ENCODE measurements at places on chromosomes 4 and X. TPM values are rescaled to one million over a fixed set of nuclear protein-coding genes. Genes with fewer than 3 reads are reported as not detected.

Gene APLN
- 1.8 TPM for polyA plus RNA-seq

Gene DCLK2
- polyA plus RNA-seq = 0.04 TPM

Gene GRIA2
- not detected for polyA plus RNA-seq

Gene GAGE1
- not detected for polyA plus RNA-seq

Gene ABCG2
- polyA plus RNA-seq = 3.4 TPM

Gene CLIC2
- polyA plus RNA-seq = 0.40 TPM

Gene PNMA5
- not detected for polyA plus RNA-seq

Gene RPS6KA6
- polyA plus RNA-seq = 1.6 TPM

DNA sequence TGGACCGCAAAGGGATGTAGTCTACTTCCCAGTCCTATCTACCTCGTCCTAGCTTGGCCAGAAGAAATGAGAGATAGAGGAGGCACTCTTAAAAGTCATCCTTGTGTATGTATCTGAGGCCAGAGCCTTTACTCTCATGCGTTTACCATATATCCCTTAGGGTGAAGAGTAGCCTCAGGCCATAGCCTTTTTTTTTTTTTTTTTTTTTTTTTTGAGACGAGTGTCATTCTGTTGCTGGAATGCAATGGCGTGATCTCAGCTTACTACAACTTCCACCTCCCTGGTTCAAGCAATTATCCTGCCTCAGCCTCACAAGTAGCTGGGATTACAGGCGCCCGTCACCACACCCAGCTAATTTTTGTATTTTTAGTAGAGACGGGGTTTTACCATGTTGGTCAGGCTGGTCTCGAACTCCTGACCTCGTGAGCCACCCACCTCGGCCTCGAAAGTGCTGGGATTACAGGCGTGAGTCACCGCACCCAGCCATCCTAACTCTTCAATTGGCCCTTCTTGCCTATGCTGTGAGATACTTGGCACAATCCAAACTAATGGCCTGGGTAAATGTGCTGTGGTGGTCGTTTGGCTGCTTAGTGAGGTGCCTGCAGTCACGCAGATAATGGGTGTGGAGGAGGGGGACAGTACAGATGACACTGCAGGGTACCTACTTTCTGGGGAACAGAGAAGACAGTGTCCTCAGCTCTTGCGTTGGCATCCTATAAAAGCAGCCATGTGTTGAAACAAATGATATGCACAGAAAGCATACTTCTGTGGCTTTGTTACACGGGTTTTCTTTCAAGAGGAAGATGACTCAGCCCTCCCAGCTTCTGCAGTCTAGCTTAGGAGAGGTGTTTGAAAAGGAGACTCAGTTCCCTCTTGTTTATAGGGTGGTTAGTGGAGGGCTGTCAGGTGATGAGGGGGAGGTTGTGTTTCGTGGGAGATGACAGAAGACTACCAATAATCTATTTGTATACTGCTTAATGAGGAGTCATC is 10.4 kb upstream of the DGAT2L6 start:
- peak; percentile 41 for DNase-seq

- no peak for DNase-seq
Measured at GRCh38 chrX:154534526-154535322, 11.9 kb downstream of the G6PD start.

DNA sequence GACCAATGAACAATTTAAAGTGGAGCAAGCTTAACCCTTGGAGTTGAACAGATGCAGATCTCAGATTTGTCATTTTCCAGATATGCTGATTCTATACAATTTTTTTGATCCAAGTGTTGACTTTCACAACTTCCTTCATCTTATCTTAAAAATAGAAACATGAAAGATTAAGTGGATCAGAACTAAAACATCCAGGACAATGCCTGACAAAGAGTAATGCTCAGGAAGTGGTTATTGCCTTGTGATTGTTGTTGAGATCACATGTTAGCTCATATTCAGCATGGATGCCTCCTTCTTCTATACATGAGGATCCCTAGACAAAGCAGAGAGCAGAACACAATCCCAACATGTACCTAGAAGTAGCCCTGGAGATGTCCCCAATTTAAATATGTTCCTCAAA is 160.9 kb downstream of the PPARGC1A start:
- no peak for DNase-seq

DNA sequence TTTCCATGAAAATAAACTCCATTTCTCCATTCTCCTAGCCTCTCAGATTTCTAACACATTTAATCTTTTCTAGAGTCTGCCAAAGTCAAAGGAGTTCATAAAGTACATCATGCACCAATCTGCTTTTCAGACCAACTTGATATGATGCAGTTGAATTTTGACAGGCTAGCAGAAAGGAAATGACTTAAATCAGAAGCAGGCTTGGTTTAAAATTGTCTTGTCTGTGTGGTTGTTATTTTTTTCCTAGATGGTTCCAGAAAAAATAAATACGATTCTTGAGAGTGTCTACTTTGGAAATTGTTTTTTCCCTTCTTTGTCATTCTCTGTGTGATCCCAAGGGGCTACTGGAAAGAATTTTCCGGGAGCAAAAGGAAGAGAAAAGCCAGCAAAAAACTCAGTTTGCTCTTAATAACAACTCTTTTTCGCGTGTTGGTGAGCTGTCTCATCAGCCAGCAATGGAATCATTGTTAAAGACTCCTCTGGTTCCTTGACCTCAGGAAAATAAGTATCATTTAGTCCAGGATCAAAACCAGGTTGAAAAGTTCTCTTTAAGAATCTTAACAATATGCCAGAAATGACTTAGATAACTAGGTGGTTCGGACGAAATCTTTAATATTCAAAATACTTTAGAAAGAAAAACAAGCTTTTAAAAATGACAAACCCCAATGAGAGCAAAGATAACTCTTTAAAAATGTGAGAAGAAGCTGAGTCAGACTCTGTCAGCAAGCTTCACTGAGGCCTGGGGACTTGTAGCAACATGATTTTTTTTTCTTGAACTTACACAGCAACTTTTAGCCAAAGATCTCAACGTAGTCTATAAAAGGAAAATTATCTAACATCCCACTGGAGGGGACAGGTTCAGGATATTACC is 49.7 kb upstream of the GAB1 start:
- no peak for DNase-seq

- no peak for DNase-seq
Measured at GRCh38 chrX:445727-446126, 59.0 kb upstream of the PPP2R3B start.

- no peak for DNase-seq
Measured at GRCh38 chrX:39296472-39296871, 495.2 kb downstream of the MID1IP1 start.

DNA sequence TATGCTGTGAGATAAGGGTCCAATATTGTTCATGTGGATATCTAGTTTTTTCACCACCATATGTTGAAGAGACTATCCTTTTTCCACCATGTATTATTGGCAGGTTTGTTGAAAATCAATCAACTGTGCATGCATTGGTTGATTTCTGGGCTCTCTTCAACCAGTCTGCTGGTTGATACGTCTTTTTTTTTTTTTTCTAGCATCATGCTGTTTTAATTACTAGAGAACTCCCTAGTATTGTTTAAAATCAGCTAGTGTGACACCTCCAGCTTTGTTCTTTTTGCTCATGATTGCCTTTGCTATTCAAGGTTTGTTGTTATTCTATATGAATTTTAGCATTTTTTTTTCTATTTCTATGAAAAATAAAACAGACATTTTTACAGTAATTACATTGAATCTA is 123.9 kb downstream of the SLC7A11 start:
- no peak for DNase-seq

DNA sequence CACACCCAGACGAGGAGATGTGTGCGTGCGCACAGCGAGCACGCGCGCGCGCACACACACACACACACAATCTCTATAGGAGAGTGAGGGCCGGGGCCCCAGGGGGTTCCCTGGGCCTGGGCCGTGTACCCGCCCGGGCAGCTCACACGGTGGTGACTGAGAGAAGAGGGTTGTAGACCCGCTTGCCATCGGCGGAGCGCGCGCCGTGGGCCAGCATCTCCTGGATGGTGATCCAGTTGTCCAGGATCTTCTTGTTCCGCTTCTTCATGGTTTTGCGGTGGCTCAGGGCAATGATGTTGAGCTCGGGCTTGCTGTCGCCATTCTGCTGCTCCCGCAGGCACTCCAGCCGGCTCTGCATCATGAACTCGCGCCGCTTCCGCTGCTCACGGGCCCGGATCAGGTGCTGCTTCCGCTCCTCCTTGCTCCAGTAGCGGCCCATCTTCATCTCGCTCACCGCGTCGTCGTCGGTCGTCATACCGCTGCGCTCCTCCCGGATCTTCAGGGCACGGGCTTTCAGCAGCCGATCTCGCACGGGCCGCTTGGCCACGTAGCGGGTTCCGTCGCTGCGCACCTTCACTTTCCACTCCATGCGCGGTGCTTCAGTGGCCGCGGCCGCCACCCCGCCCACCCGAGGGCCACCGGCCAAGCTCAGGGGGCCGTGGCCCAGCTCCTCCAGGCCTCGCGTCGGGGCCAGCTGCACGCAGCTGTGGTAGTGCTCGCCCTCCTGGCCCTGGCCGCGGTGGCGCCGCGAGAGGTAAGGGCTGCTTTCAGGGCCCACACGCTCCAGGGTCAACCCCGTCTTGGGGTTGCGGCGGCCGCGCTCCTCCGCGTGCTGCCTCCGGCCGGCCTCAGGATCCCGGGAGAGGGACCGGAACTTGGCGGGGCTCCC is 9.0 kb downstream of the SSR4 start:
- no peak for DNase-seq

DNA sequence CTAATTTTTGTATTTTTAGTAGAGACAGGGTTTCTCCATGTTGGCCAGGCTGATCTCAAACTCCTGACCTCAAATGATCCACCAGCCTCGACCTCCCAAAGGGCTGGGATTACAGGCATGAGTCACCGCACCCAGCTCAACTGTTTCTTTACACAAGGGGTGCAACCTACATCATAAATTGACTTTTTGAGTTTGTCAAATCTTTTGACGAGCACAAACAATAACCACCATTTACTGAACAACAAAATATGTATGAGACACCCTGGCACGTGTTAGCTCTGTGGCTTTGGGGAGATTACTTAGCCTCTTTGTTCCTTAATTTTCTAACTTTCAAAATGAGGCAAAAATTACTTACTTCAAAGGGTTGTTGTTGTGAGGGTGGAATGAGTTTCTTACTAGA is 23.5 kb upstream of the SLC34A2 start:
- no peak for DNase-seq

DNA sequence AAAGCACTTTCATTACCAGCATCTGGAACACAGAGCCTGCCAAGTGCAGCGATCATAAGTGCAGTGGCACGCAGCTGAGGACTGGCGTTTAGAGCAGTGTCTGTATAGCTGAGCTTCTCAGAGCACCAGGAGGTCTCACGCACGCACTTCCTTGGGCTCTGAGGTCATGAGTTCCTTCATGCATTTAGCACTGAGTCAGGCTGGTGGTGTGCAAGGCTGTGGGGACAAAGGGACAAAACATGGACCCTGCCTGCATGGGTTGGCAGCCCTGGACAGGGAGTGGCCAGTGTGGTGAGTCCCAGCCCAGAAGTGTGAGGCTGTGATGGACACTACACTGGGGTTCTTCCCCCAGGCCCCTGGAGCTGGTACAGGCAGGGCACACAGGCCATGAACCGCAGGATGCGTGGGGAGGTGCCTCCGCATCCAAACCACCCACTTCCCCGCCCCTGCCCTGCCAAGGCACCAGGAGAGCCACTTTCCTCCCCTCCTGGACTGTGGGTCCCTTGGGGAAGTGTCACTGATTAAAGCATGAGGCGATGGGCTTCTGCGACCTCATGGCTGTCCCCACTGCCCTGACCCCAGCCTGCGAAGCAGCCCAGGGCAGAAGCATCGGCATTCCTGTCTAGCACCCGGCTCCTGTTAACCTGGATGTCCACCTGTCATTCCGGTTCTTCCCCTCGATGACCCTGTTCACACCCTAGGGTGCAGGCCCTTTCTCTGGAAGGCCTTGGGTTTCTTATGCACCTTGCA is 37.2 kb upstream of the GPR78 start:
- no peak for DNase-seq

DNA sequence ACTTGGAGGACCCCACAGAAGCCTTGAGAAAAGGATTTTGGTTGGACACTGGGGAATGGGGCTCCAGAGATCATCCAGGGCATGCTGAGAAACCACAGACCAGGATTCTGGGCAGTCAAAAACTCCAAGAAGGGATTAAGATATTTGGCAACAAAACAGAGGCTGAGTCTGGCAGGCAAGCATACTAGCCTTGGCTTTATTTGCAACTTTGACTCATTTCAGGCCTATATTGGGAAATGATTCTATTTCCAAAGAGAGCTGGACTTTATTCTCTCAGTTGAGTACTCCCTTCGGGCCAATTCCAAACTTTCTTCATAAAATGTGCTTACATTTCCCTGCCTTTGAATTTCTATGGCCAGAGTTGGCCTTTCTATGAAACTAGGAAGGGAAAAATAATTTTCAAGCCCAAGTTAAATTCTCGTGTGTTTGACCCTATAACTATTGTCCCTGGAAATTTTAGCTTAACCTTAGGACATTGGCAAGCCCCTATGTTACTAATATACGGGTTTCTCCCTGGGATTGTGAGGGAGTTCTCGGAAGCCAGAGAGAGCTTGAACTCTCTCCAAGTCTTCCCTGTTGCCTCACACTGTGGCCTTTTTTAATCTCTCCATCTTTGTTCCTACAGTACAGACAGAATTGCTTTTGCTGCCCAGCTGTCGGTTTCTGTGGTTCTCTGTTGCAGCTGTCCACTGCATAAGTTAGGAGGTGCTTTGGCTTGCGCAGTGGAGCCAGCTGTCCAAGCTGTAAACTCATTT is 112.6 kb upstream of the FAM9A start:
- no peak for DNase-seq

DNA sequence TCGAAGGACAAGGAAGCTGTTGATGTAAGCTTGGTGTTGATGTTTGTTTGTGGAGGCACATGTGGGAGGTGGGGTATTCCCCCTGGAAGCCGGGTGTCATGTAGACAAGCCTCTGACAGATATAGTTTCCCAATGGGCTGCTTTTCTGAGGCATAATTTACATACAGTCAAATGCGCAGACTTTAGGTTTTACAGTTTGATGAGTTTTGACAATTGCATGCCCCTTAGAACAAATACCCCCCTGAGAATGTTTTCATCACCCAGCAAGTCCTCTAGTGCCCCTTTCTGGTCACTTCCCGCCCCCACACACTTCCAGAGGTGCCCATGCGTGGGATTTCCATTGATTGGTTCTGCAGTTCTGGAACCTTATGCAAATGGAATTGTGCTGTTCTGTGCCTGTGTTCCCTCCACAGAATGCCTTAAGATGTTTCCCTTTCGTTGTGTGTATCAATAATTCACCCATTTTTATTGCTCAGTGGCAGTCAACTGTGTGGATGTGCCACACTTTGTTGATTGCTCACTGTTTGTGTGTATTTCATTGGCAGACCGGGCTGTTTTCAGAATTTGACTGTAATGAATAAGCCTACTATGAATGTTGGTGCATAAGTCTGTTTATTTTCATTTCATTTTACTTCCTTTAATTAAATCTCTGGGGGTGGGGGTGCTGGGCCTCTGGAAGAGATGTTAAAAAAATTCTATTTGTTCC is 8.5 kb downstream of the EVC start:
- no peak for DNase-seq

GRCh38 chr4:151835467-151835866 is 74.7 kb upstream of the GATB start:
- DNase-seq = no peak

DNA sequence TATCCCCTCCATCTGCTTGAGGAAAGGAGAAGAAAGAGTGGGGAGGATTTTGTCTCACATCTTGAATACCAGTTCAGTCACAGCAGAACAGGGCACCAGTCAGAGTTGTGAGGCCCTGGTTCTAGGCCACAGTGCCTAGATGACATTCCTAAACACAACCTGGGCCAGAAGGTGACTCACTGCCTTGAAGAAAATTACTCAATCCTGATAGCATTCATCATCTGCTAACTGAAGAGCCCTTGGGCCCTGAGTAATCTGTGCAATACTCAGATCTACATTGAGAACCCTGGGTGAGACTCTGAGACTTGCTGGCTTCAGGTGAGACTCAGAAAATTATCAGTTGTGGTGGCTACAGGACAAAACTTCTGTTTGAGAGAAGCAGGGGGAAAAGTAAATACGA is 20.5 kb upstream of the PRR32 start:
- no peak for DNase-seq

GRCh38 chr4:84279678-84280077 is 219.4 kb downstream of the NKX6-1 start:
- DNase-seq = no peak
